T1000 (cell line): ENCODE measurements at places on chromosomes 2 and 18.

DNA sequence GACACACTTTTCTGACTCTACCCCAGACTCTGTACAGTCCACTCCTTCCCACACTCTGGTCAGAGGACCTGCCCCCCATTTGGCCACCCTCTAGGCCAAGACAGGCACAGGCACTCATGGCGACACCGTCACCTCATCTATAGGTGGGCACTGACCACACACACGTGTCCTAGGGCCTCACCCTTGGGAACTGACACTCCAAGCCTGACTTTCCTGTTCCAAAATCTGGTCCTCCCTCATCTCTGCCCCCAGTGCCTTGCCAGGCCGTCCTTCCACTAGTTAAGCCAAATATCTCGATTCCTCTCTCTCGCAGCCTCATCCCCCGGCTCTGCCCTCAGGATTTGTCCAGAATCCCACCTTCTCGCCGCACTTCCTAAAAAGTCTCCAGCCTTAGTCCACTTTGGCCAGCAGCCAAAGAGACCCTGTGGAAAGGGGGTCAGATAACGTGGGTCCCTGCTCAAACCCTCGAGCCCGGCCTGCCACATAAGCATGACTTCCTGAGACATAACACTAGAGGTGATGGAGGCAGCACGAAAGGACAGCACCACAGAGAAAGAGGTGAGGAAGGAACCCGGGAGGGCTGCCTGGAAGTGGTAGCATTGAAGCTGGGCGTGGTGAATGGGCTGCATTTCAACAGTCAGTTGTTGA, 105.8 kb upstream of the OTOS start:
- DNase-seq: no peak

DNA sequence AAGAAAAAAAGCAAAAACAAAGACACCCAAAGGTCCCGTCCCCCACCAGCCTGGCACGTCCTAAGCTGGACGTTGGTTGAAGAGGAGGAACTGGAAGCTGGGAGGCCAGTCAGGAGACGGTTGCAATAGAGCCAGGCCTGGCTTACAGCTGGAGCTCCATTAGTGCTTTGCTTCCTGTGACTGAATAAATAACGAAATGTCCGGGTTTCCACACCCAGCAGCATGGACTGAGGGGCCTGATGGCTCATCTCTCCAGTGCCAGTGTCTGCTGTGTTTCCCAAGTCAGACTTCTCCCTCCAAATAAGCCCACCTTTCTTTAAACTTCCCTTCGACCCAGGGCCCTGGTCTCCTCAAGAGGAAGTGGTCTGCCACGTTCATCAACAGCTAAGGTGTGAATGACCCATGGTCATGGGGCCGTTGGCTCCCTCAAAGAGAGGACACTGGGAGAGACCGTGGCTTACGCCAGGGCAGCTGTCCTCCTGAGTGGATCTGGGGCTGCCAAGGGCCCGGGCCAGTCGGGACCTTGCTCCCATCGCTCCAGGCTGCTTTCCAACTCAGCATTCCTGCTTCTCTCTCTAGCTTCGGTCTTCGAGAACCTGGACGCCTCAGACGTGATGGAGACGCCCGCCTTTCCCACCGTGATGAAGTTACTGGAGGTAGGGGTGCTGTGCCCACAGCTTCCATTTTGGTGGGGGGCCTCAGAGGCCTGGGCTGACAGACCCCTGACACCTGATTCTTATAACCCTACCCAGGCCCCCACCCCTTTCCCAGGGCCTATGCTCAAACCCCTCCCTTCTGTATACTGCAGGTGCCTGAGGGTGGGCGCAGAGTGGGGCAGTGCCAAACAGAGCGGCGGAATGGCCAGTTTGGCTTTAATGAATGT, 44.9 kb downstream of the MYO7B start:
- DNase-seq: no peak

- DNase-seq: no peak
Observed at GRCh38 chr2:164617466-164617865, 3.8 kb downstream of the GRB14 start.

DNA sequence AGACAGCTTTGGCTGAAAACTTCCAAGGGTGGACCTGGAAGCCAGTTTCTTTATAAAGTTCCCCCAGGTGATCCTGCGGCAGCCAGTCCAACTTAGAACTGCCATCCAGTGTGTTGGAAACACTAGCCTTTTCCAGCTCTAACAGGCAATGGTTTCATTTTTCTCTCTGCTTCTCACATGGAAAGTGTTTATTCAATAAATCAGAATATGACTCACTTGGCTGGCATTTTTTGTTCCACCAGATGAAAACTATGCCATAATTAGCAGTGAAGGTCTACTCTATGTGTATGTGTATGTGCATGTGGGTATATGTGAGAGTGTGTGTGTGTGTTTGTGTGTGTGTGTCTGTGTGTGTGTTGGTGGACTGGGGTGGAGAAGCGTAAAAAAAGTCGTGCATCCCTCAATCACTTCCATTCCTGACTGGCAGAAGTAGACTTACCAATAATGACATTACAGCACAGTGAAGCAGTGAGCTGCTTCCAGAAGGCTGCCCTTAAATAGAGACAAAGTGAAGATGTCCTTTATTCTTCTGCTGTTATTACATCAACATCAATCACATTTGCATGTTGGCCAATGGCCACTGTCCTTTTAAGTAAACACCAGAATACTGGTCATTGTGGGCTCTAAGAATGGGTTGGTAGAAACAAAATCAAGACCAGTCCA, 90.9 kb upstream of the SETBP1 start:
- DNase-seq: no peak

- no peak for DNase-seq
Observed at GRCh38 chr2:205053827-205054410, 508.6 kb downstream of the PARD3B start.

- no peak for DNase-seq
Observed at GRCh38 chr2:186894478-186894877, 45.5 kb upstream of the ZSWIM2 start.

DNA sequence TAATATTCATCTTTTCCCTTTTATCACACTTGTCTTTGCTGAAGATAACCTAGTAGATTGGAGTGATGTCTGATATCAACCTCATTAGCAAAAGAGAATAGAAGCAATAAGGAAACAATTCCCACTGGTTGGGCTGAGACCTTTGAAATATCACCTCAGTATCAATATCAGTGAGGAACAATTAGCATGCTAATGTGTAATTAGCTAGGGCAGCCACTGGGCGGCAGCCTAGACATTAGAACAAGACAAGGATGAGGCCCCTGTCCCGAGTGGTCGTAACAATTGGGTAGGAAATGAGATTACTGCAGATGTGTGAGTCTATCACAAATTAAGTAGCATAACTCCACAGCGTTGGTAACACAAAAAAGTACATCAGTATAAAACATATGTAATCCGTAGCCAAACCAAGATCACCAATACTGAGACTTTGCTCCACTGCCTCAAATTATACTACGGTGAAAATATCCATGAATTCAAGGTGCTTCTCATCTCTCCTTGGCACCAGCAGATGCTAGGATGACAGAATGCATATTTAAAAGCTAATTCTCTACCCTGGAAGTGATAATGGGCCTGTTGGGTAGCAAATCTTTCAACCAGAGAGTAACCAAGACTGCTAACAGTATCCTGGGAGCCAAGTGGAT, 99.1 kb downstream of the ALPK2 start:
- peak; percentile 12 for DNase-seq

DNA sequence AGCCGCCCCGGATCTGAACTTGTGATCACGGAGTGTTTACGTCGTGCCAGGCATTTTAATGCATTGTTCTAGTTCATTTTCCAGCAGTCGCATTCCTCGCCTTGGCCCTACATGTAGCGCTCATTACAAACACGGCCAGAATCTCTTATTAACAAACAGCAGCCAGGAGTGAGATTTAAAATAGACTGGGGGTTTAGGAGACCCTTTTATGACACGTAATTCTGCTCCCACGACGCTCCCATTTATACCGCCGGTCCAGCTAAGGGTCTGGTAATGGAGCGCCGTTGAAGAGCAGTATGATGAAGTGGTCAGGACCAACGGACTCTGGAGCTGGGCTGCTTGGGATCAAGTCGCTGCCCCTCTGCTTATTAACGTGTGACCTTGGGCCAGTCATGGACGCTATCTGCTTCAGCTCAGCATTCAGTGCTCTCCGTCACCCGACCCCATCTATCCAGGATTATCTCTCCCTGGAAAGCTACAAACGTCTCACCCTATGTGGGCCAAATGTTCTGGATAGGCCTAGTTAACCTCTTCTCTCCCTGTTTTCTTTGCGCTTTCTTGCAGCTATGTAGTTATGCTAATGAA, 745 bp downstream of the MSH2 start:
- no peak for DNase-seq
